Stimulated activated CD4-positive, alpha-beta T cell treated with anti-CD3 and anti-CD28 coated beads, Interleukin-2, amount 100 ng/mL, for 24 hours (primary cell): ENCODE measurements at places on chromosomes 3 and 15.

- peak; percentile 44 for DNase-seq
Measured at GRCh38 chr3:119700269-119700919, 2.4 kb upstream of the CFAP91 start.

- DNase-seq = no peak
Measured at GRCh38 chr3:13114811-13115575, 41.8 kb upstream of the IQSEC1 start.

DNA sequence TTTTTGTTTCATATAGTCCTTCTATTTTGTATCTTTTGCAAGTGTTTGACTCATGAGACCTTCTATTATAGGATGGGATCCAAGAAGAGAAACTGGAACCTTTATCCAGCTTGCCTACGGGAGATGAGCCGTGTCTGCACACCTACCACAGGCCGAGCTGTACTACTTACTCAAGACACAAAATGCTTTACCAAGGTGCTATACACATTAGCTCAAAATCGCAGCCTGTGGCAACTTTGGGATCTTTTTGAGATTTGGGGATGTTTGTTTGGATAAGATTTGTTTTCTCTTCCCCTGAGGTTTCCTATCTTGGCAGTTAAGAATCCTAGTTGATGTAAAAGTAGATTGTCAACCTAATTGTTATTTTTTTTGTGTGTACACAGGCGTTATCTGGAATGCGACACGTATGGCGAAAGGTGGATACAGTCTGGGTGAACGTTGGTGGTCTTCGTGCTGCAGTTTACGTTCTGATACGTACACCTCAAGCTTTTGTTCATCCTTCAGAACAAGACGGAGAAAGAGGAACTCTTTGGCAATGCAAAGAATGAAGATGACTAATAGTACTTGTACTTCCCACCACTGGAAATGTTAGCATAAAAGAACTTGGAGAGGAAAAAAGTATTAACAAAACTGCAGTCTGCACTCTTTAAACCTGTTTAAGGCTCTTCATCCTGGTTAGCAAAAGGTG lies 13.1 kb upstream of the SETD5 start:
- DNase-seq = no peak

DNA sequence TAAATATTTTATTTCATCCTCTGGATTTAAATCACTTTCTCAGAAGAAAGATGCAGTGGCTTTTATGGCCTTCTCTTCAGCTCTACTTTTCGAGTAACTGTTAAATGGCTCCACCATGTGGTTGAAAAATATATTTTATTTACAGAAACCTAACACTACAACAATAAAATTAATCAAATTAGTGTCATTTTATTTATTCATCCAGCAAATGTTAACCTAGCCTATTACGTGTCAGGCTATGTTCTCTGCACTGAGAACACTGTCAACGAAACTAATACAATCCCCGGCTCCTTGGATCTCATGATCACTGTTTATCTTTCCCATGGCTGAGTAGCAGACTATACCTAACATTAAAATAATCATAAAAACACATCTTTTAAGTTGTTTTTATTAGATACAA lies 148.0 kb upstream of the OSTN start:
- no peak for DNase-seq

GRCh38 chr3:176032043-176032442 lies 1165.2 kb downstream of the TBL1XR1 start:
- no peak for DNase-seq

DNA sequence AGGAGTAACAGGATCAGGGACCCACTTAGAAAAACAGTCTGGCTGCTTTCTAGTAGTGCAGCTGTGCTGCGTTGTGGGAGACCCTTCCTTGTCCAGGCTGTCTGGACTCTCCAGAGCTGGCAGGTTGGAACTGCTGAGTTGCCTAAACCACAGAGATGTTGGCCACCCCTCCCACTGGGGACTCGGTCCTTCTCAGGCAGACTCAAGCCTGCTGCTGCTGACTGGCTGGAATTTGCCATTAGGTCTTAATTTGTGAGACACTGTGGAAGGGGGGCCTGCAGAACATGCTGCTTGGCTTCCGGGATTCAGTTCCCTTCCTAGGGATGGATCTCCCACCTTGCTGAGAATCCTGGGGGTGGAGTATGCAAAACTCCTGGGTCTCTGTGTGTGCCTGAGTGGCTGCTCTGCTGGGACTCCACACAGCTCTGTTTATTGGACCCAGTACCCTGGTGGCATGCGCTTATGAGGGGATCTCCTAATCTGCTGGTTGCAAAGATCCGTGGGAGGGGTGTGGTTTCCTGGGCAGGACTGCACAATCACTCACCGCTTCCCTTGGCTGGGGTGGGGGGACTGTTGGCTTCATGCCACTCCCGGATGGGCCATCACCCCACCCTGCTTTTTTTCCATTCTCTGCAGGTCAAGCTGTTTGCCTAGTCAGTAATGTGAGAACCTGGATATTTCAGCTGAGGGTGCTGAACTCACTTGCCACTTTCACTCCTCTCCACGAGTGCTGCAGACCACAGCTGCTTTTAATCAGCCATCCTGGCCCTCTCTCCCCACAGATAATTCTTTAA lies 150.5 kb downstream of the CFAP20DC start:
- peak; percentile 24 for DNase-seq

DNA sequence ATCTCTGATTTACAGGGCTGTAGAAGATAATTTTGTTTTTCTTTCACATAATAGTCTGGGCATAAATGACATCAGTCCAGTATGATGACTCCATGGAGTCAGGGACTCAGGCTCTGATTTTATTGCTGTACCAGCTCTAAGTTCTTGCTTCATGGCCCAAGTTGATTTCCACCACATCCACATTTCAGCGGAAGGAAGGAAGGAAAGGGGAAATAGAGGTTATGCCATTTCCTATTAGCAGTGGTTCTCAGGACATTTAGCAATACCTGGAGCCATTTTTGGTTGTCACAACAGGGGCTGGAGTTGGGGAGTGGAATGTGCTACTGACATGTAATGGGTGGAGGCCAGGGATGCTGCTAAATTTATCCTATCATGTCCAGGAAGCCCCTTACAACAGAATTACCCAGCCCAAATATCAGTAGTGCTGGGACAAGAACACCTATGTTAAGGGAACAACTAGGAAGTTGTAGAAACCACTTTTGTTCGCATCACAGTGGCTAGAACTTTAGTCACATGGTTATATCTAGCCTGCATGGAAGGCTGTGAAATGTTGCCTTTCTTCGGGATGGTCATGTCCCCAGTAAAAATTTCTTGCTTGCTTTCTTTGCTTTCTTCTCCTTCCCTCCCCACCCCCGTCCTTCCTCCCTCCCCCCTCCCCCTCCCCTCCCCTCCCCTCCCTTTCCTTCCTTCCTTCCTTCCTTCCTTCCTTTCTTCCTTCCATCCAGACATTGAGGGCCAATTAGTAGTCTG lies 42.1 kb downstream of the OXSR1 start:
- DNase-seq = no peak

- DNase-seq = no peak
Measured at GRCh38 chr15:93231994-93232393, 143.0 kb upstream of the RGMA start.

GRCh38 chr3:29286478-29287240 lies 5.8 kb downstream of the RBMS3 start:
- DNase-seq = no peak

DNA sequence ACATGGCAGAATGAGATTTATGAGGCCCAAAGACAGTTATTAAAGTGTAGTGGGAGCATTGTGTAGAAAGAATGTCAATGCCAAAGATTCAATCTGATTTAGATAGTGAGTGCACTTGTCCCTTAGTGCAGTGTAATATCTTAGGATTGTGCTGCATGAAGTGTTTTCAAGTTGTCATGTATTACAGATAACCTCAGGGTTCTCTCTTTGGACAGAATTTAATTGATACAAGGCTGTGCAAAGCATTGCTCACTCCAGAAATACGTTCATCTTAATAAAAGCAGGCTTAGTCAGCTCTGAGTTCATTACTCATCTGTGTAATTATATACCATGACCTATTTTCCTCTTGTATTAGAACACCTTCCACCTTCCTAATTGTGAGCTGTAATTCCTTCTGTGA lies 16.0 kb upstream of the GPR171 start:
- no peak for DNase-seq

DNA sequence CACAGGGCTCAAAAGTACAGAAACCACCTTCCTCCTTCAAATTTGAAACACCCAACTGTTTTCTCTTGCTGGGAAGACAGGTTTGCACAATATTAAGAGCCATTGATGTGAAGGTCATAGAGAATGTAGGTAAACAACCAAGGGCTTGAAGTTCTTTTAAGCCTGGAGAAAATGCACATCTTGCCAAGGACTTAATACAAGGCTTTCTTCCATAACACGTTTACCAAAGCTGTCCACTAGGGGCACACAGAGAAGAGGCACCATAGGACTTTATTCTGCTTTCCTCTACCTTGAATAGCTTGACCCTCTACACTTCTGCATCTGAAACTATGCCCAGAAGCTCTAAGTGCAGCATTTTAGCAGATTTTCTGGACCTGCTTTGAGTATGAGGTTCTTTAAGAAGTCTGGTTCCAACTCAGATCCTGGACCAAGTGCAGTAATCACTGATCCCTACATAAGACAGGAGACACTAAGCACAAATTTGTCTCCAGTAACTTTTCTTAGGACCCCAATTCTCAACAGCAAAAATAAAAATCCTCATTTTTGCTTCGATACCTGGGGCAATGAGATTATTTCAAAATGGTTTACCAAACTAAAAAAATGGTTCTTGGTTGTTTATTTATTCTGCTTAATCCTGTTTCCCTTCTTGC lies 138.0 kb downstream of the FBN1 start:
- no peak for DNase-seq

GRCh38 chr3:13681931-13682330 lies 133.0 kb downstream of the FBLN2 start:
- DNase-seq = no peak

GRCh38 chr3:100268156-100268555 lies 7.4 kb downstream of the TBC1D23 start:
- DNase-seq = no peak

DNA sequence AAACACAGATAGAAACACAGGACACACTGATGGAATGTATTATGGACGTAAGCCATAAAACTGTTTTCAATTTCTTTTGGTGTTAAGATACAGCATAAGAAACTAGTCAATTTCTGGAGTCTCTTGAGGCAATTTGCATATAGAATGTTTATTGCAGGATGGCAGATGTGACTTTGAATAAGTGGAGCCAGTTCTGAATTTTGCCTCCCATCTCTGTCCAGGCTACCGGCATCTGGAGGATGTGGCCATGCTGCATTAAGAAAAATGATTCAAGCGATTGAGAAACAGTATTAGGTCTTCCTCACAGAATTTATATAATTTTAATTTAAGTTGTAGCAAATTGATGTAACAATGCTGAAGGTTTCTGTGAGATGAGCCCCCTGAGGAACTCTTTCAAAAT lies 81.5 kb downstream of the CHST2 start:
- DNase-seq = no peak

- no peak for DNase-seq
Measured at GRCh38 chr3:72797773-72798543, 50.3 kb downstream of the SHQ1 start.

DNA sequence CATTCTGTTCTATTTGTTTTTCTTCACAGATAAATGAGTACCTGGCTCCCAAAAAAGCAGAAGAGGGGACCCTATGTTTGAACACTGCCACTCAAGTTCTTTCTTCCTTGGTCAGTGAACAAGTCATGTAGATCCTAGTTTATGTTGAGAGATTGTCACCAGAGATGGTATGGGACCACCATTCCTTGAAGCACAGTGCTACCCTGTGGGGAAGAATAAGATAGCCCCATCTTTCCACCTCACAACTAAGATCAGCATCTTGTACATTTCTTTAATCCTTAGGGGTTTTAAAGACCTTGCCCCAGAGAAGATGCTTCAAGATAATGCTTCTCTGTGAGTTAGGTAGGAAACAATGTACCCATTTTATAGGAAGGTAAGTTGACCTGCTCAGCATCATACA lies 233.5 kb upstream of the WNT5A start:
- DNase-seq = no peak

- no peak for DNase-seq
Measured at GRCh38 chr3:11323813-11324212, 51.6 kb downstream of the ATG7 start.

- no peak for DNase-seq
Measured at GRCh38 chr3:186990277-186990676, 60.0 kb downstream of the ST6GAL1 start.

DNA sequence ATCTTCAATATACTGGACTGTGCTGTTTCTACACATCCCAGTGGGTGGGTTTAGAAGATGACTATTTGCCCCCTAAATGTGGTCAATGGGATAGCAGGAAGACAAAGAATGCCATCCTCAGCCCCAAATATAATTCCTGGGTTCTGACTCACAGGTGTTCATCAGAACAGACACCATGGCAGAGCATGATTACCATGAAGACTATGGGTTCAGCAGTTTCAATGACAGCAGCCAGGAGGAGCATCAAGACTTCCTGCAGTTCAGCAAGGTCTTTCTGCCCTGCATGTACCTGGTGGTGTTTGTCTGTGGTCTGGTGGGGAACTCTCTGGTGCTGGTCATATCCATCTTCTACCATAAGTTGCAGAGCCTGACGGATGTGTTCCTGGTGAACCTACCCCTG lies 3.0 kb downstream of the CXCR6 start:
- DNase-seq = no peak

GRCh38 chr3:156760333-156760732 lies 65.8 kb upstream of the LEKR1 start:
- no peak for DNase-seq

- no peak for DNase-seq
Measured at GRCh38 chr15:68674975-68675374, 96.2 kb downstream of the CORO2B start.

DNA sequence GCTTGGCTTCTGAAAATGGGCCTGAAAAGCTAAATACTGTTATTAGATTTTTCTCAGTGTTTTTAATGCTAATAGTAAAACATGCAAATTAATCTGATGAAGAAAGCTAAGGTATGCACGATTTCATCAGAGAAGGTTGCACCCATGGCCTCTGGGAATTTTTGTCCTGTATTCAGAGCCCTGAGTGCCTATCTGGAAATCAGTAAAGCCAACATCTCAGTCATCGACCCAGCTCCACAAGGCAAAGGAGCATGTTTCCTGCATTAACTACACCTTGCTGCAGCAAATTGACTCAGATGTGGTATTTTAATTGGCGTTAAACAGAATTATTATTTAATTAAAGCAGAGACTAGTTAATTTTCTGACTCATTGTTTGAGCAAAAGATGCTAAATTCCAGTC lies 49.0 kb upstream of the TP63 start:
- no peak for DNase-seq

- peak; percentile 84 for DNase-seq
Measured at GRCh38 chr15:31347067-31347975, 20.7 kb downstream of the KLF13 start.

DNA sequence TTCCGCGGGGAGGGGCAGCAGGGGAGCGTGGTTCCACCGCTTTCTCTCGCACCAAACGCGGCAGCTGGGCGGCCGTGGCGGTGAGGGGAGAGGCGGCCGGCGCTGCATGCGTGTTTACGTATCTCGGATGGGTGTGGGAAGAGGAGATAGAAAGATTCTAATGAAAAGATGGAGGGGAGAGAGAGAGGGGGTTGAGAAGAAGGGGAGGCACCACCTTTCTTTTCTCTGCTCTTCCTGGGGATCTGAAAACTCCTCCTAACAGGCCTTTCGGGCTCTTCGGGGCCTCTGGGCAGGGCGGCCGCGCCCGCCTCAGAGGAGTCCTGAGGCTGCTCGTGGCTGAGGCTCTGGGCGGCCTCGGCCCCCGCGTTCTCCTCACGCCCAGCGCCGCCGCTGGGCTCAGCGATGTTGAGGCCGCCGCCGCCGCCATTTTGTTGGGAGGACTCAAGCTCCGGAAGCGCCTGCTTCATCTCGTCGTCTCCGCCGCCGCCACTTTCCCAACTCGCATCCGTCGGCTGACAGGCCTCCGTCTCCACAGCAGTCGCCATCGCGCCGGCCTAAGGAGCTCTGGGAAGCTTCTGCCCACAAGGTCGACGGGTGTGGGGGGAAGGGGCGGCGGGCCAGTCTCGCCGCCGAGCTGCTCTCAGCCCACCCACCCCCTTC lies 473 bp downstream of the TASOR start:
- DNase-seq = peak; percentile 80
